Left hindlimb (tissue), 1 donor: ENCODE measurements at places on chromosomes 3 and 15.

DNA sequence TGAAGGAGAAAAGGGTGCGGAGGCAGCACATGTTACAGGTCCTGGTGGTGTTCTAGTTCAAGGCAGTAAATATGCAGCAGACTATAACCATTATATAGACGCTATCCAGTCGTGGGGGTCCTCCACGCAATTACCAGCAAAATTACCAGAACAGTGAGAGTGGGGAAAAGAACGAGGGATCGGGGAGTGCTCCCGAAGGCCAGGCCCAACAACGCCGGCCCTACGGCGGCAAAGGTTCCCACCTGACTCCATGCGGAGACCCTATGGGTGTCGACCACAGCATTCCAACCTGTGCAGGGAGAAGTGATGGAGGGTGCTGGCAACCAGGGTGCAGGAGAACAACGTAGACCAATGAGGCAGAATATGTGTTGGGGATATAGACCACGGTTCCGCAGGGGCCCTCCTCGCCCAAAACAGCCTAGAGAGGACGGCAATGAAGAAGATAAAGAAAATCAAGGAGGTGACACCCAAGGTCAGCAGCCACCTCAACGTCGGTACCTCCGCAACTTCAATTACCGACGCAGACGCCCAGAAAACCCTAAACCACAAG is 89.0 kb upstream of the TPM1 start:
- DNase-seq, result no peak

GRCh38 chr15:88605189-88606069 is 15.7 kb upstream of the AEN start:
- peak; percentile 58 for DNase-seq

- DNase-seq, result no peak
These were observed 169.9 kb downstream of the XXYLT1 start for GRCh38 chr3:195101001-195101583.

- DNase-seq, result no peak
These were observed 662.3 kb downstream of the NR2F2 start for GRCh38 chr15:96992817-96993216.

DNA sequence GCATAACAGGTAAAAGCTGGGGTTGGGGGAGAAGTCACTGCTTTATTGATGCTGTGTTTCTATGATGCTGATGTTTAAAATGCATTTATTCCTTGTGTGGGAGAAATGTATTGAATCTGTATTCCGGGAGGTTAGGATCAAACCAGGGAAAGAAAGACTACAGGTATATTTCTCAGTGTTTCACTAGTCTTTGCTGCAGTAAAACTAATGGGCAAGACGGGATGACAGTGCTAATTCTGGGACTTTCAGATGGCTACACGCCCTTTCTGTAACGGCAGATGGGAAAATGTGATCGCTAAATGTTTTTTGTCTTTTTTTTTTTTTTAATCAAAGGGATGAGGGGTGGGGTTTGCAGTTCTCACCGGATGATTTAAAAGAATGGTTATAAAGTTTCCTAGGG is 393 bp downstream of the CNTN6 start:
- DNase-seq, result no peak

- DNase-seq, result no peak
These were observed 158.8 kb upstream of the GADL1 start for GRCh38 chr3:31053299-31053698.

GRCh38 chr15:82543160-82543559 is 2.9 kb upstream of the RPS17 start:
- DNase-seq, result no peak

DNA sequence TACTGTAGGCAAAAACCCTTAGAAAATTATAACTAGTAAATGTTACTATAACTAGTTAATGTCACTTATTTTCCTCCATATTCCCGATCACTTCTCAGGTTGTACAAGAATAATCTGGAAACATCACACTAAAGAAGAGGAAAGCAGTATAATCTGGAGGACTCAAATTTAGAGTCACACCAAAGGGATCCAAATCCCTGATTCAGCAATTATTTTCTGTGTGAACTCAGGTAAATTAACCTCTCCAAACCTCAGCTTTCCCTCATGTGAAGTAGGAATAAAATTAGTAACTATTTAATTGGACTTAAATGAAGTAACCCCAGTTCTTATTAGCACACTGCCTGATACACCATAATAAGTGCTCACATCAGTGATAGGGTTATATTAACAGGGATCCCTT is 170.1 kb upstream of the NECTIN3 start:
- no peak for DNase-seq

DNA sequence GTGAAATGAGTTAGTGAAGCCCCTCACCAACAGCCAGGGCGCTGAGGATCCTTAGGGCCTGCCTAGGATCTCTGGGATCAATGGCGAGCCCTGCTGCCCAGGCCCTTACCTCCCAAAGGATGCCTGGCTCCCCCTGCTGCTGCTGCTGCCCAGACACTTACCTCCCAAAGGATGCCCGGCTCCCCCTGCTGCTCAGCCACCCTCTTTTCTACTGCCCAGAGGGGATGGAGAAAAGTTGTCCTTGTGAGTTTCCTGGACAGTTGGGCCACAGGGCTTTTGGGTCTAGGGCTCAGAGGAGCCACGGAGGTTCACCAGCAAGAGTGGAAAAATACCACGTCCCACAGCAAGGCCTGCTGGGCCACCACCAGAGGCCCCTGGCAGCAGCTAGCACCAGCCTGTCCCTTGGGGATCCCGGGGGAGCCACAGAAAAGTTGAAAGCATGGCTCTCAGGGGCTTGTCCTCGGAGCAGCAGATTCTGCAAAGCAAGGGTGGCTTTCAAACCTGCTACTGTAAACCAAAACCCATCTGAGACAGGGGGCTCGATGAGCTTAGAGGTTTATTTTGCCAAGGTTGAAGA is 59.4 kb downstream of the SLC6A6 start:
- no peak for DNase-seq

DNA sequence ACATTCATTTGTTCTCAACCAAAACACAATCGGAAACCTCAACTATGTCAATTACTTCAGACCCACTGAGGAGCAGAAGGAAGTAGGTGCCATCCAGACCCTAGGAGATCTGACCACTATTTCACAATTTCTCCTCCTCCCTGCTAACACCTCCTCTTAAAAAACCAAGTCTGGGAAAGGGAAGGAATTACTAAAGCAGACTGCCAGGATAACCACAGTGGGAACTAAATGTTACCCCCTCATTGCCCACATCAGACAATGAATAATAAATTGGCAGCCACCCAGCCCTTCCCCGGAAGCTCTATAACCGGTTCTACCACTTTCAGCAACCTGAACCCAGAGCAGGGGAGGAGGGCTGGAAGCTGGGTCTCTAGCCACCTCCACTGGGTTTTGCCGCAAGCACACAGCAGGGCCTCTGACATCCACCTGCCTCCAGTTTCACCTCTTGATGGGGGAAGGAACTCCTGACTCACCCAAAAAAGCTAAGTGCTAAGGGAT is 17.6 kb downstream of the C15orf62 start:
- no peak for DNase-seq

GRCh38 chr3:141724186-141724585 is 13.9 kb upstream of the RNF7 start:
- DNase-seq, result no peak

DNA sequence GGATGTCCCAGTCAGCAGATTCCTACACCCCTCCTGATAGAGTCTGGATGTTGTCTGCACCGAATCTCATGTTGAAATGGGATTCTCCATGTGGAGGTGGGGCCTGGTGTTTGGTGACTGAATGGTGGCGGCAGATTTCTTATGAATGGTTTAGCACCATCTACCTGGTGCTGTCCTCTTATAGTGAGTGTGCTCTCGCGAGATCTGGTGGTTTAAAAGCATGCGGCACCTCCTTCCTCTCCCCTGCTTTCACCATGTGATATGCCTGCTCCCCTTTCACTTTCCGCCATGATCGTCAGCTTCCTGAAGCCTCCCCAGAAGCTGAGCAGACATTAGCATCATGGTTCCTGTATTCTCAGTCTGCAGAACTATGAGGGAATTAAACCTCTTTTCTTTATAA is 135.2 kb upstream of the SLC6A11 start:
- DNase-seq, result no peak

- DNase-seq, result no peak
These were observed 34.7 kb downstream of the FOXP1 start for GRCh38 chr3:71548705-71549384.

DNA sequence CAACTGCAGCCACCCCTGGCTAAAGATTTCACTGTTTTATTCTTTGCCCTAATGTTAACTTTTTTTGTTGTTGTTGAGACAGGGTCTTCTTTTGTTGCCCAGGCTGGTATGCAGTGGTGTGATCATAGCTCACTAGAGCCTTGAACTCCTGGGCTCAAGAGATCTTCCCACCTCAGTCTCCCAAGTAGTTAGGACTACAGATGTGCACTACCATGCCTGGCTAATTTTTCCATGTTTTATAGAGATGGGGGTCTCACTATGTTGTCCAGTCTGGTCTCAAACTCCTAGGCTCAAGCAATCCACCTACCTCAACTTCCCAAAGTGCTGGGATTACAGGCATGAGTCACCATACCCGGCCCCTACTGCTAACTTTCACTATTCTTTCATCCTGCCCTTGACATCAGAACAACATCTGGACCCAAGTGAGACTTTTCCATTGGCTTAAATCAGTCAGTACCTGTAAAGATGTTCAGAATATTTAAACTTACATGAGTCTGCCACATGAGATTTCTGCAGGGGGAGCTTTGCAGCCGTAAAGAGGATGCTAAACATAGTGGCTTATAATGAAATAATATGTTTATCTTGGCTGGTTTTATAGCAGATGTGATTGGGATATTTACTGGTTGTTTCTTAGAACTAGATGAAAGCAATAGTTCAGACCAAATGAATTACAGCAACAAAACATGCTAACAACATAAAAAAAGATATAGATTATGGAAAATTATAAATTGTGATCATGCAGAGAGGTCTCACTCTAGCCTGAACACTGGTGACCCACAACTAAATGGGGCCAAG is 73.6 kb downstream of the HMG20A start:
- no peak for DNase-seq

DNA sequence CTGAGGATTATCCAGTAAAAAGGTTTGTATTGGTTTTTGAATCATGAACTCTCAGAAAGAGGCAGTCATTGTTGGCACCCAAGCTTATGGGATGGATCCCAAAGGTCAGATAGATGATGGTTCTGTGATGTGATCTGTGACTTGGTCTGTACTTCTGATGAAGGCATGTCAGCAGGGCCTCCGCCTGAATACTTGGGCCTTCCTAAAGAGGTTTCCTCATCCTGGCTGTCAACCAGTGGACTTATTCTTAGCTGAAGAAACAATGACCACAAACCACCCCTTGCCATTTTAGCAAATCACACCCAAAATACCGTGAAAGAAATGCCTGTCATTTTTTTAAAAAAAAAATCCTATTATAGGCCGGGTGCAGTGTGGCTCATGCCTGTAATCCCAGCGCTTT is 48.2 kb upstream of the SLC9A9 start:
- DNase-seq, result no peak

GRCh38 chr3:88809993-88810392 is 297.4 kb upstream of the EPHA3 start:
- DNase-seq, result no peak

GRCh38 chr3:3038201-3038991 is 71.8 kb downstream of the IL5RA start:
- DNase-seq, result no peak

DNA sequence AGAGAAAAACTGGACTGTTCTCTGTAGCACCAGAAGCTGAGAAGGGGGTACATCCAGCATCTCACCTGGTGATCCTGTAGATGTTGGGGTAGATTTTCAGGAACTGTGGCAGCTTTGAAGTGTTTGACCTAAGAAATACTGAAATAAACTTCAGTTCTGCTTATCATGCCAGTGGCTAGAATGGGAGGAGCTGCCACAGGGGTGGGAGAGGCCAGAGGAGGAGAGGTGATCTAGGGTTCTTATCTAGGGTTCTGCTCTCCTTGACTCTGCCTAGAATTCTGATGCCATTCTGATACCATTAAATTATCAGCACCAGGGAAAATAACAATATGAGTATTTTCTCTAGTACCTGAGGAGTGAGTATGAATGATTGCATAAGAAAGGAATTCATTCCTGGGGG is 10.2 kb upstream of the CPOX start:
- no peak for DNase-seq

DNA sequence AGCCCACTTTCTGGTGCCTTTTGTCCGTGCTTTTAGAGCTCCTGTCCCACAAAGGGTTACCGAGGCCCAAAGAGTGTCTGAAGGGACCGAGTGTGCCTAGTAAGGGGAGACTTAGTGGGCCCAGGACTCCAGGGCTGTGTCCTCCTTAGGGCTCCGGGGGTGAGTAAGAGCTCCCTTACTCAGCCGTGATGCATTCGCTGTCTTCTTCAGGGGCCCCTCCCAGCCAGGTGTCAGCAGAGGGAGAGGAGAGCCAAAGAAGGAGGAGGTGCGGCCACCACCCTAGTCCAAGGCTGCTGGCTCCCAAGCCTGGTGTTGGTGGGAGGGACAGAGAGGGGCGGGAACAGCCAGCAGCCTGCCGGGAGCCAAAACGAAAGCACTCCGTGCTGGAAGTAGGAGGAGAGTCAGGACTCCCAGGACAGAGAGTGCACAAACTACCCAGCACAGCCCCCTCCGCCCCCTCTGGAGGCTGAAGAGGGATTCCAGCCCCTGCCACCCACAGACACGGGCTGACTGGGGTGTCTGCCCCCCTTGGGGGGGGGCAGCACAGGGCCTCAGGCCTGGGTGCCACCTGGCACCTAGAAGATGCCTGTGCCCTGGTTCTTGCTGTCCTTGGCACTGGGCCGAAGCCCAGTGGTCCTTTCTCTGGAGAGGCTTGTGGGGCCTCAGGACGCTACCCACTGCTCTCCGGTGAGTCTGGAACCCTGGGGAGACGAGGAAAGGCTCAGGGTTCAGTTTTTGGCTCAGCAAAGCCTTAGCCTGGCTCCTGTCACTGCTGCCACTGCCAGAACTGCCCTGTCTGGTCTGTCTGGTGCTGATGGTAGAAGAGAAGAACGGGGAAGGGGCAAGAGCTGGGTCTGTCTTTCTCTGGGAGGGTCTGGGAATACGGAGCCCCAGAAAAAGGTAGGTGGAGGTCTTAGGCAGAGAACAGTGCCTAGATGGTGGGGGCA is at the start of gene IL17RC:
Gene IL17RC, plus strand, starts transcription at position 365 of the 947 bp plus-strand sequence. Its CDS starts 218 bp downstream, at position 583.
- DNase-seq, result peak; percentile 93

DNA sequence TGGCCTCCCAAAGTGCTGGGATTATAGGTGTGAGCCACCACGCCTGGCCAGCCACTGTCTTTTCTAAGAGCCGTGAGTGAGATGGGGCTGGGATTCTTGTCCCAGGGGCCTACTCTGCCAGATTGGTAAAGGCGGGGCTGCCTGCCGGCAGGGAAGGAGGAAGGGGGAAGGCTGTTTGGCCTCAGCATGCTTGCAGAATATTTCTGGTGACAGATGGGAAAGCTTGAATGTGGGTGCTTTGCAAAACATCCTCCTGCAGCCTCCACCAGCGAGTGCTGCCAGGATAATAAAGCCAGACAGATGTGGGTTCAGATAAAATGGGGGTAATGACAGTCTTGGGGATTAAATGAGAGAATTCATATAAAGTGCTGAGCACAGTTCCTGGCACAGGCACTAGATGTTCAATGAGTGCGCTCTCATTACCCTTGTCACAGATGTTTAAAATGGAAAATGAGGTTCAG is 19.8 kb upstream of the ACOX2 start:
- DNase-seq, result peak; percentile 51

- no peak for DNase-seq
These were observed 12.5 kb downstream of the SSR3 start for GRCh38 chr3:156542101-156543042.
